ENCODE measurements at places on chromosomes 3 and 15.

DNA sequence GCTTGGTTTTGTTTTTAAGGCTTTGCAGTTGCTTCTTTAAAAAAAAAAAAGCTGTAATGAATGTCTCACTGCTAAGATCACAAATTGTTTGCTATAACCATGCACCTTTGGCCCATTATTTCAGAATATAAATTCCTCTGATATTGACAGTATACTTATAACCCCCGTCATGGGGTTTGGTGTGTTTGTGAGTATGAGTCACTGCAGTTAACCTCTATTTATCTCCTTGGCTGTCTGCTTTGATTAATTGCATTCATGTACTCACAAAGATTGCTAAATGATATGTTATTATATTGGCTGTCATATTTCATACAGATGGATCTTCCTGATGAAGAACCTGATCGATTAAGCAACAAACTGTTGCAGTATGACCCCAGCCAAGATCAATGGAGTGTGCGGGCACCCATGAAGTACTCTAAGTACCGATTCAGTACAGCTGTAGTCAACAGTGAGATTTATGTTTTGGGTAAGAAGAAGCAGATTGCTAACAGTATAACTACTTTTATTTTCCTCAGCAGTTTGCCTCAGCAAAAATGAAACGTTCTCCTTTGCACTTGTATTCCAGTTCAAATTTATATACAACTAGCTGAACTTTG is 14.9 kb downstream of the KBTBD12 start:
- DNase-seq = no peak

DNA sequence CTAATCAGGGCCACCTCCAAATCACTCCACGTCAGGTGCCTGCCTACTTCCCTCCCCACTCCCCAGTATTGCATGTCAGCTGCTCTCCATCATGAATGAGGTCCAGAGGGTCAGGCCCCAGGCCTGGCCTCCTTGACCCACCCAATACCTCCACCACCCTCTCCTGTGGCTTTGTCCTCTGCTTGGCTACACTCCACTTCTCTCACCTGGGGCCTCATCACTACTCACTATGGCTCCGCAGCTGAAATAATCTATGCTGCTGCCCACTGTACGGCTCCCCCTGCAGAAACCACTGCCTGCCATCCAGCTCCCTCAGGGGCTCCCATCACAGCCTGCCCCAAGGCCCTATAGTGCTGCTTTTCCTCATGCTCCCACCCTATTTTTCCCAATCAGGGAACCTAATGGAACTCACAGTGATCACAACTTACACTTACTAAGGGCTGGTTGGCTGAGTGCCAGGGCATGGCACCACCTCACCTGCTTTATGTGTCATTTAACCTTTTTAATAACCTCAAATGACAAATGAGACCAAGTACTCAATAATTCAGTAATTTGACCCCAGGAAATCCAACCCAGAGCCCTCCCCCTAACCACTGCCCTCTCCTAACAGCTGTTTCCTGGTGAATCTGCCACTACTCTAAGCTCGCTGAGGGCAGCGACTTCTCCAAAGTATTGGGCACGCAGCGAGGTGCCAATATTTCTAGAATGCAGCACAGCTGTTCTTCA is 2.3 kb downstream of the GORASP1 start:
- peak; percentile 25 for DNase-seq

- DNase-seq = no peak
These were observed 45.7 kb downstream of the GRIP2 start for GRCh38 chr3:14494279-14494972.

- no peak for DNase-seq
These were observed 180.2 kb upstream of the KCNH8 start for GRCh38 chr3:18968120-18968519.

DNA sequence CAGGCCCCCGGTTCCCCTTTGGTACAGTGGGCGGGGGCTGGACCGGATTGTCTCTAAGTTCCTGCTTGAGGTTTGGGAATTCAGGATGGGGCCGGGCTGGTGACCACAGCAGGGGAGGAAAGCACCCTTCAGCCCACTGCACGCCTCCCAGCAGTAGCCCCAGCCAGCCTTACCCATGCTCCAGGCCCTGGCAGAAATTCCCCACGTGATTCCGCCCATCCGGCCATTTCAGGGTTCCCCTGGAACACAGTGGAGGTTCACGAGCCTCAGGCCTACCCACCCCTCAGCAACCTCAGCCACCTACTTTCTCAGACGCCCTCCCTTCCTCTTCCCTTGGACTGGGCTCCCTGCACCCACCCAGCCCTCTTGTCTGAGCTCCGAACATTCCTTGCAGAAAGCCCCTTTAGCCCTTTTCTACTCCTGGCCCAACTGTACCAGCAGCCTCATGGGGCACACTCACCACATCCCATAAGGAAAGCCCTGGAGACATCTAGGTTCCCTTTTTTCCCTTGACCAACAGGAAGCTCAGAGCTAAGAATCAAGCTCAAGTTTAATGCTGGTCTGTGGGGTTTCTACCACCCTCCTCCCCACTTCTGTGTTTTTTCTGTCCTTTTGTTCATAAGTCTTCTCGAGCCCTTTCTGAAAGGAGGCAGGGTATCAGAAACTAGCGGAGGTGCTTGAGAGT is 11.5 kb downstream of the ALS2CL start:
- no peak for DNase-seq

- DNase-seq = no peak
These were observed 33.7 kb upstream of the RBMS3 start for GRCh38 chr3:29247088-29247745.

DNA sequence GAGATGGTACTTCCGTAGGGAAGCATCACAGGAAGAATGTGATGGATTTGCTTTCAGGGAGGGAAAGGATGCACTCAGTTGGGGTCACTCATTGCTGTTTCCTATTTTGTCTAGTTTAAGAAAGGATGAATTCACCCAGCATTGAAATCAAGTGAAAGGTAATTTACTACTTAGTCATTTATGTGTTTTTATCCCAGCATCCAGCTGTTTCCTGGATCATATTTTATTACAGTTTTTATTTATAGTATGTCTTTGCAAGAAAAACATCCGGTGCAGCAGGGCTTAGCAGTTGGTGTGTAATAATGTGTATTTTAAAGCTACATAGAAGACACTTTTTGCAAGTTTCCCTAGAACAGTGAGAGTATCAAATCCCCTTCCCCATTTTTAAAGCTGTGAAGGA is 37.4 kb upstream of the GOLGA8B start:
- no peak for DNase-seq

- DNase-seq = no peak
These were observed 77.4 kb upstream of the PLCL2 start for GRCh38 chr3:16807391-16807790.

- peak; percentile 53 for DNase-seq
These were observed 41.2 kb downstream of the LIPC start for GRCh38 chr15:58472821-58473581.

DNA sequence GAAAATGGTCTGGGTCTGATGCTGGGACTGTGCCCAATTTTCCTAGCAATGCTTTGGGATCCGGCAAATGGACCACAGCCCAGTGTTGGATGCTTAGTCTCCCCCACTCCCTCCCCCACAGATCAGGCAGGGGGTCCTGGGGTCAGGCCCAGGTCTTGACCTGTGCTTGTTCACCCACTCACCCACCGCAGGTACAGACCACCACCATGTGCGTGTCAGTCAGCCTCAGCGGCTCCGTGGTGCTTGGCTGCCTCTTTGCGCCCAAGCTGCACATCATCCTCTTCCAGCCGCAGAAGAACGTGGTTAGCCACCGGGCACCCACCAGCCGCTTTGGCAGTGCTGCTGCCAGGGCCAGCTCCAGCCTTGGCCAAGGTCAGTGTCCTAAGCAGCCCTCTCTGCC is 10.6 kb downstream of the GRM2 start:
- DNase-seq = peak; percentile 18

DNA sequence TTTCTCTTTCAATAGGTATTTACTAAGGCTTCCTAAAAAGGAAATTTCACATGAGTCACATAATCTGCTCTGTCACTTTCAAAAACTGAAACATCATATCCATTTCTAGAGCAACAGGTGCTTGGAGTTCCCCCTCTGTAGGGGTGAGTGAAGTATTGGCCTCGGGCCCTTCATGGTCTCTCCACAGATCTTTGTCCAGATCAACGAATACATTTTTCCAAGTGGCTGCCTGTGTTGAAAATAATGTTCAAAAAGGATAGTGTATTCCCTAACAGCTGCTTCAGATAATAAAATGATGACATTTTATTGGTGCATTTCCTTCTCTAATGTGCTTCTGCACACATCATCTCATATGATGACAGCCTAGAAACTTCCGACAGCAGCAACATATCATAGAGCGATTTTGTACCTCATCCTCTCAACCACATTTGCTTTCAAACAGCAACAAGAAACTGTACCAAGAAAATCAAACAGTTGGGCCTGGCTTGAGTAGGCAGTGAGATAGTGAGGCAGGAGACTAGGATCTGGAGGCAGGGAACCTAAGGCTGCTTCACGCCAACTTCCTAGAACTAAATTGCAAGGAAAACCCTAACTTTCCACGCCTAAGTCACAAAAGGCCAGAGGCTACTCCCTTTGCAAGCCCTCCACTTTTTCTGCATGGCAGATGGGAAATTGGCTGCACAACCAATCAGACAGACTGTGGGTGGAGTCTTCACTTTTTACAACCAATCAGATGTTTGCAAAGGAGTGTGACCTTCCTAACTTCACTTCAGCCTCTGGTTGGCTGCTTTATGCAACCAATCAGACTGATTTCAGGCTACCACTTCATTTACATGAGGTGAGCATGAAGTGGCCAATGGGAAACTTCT is 340.2 kb downstream of the LRRC3B start:
- no peak for DNase-seq

- no peak for DNase-seq
These were observed 50.0 kb upstream of the CP start for GRCh38 chr3:149271669-149272068.

DNA sequence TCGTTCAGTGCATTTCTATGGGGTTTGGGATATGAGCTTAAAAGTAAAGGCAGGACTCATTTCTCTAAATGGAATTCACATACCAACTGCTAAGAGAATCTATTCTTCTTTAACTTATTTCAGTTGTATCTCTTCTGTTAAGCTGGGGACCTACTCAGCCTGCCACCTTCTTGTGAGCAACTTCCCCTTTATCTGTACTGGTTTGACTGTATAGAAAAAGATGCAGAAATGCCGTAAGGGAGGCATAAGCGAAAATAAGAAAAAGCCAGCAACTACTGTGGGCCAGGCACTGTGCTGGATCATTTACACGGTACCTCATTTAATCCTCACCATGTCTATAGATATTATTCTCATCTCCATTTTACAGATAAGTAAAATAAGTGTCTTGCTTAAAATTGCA is 38.4 kb downstream of the RBMS3 start:
- no peak for DNase-seq

GRCh38 chr3:16410659-16411058 is 102.8 kb downstream of the RFTN1 start:
- no peak for DNase-seq

DNA sequence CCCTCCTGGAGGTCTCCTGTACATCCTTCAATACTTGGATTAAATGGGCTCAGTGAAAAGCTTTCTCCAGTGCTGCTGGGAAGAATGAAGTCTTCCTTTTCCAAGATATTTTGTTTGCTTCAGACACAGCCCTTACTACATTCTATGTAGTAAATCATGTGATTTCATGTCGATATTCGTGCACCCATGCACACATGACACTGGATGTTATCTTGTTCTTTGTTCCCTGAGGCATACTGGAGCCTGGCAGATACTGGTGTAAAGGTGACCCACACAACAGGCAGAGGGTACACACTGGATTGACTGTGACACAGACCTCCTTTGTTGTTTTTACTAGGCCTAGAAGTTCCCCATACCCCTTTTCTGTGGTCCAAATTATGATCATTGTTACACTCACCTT is 40.3 kb upstream of the ATP2C1 start:
- no peak for DNase-seq

DNA sequence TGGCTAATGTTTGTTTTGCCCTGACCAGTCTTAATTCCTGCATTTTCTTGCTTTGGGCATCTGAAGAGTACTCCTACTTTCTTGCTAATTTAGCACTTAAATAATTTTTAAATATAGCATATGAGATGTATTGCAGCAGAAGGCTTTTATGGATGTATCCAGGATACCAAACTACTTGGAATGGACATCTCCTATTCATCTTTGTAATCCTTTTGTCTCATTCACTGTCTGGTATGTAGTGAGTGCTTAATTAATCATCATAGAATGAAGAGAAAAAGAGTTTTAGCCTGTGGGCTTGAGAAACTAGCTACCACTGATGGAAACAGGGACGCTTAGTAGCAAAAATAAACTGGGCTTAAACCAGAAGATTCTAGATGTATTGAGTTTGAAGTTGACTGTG is 40.6 kb downstream of the MEX3B start:
- no peak for DNase-seq

DNA sequence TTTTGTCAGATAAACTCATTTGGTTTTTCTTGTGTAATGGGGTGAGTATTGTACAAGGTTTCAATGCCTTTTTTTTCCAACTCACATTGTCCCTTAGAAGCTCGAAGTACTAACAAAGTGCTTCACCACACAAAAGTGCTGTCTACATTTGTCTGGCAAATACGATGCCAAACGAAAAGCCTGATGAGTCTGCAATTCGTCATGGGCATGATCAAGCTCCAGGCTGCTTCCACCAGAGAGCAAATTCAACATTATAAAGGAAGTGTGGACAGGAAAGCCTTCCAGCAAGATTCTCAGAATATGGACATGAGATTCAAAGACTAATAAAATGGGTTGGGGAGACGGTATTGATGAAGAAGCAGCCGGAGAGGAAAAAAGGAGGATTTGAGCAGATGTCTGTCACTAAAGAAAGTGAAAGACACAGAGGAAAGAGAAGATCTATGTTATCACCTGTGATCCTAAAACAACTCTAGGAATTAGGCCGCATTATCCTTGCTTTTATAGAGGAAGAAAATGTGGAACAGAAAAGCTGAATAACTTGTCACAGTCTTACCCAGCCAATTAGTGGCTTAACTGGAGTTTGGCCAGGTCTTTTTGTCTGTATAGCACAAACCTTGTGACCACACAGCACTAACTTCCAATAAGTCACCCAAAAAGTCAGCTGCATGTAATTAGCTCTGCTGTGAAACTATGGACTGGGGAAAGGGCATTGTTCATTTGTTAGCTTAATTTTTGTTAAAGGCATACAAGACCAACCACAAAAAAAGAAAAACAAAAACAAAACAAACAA is 494.8 kb downstream of the FHIT start:
- DNase-seq = no peak

DNA sequence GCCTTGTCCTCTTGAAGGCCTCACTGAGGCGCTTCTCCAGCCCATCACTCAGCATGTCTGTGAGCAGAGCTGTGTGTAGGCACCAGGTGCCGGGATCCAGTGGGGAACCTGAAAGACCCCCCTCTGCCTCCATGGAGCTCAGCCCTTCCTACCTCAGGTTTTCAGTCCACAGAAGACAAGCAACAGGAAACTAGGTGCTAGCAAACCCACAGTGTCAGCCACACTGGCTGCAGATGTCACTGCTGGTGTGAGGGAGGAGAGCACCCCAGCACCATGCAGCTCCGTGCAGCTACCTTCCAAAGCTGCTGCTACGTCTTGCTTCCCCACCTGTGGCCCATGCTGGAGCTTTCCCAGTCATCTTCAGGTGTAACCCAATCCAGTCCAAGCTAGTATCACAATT is 17.9 kb downstream of the PSTPIP1 start:
- peak; percentile 60 for DNase-seq

- DNase-seq = no peak
These were observed 375 bp upstream of the MYZAP start for GRCh38 chr15:57591237-57591821.

- DNase-seq = no peak
These were observed 130.6 kb downstream of the RPL22L1 start for GRCh38 chr3:170739410-170739809.
